Stimulated activated CD4-positive, alpha-beta T cell treated with anti-CD3 and anti-CD28 coated beads, Interleukin-12 subunit alpha, Interleukin-12 subunit beta, amount 100 ng/mL, for 4 hours (primary cell): ENCODE measurements at places on chromosomes 11 and 22.

DNA sequence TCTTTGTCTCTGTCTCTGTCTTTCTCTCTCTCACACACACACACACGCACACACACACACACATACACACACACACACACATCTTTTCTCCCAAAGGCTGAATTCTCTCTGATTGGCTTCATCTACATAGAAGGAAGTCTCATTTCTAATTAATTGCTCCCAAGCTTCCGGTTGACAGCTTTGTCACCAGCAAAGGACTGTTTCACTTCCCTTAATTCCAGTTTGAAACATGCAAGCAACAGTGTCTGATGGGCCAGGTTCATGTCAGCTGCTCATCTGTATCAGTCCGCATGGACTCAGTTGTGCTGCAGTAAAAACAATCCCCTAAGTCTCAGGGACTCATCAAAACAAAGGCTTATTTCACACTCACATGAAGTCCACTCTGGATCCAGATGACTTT is 16.2 kb upstream of the PVALB start:
- DNase-seq, result no peak

DNA sequence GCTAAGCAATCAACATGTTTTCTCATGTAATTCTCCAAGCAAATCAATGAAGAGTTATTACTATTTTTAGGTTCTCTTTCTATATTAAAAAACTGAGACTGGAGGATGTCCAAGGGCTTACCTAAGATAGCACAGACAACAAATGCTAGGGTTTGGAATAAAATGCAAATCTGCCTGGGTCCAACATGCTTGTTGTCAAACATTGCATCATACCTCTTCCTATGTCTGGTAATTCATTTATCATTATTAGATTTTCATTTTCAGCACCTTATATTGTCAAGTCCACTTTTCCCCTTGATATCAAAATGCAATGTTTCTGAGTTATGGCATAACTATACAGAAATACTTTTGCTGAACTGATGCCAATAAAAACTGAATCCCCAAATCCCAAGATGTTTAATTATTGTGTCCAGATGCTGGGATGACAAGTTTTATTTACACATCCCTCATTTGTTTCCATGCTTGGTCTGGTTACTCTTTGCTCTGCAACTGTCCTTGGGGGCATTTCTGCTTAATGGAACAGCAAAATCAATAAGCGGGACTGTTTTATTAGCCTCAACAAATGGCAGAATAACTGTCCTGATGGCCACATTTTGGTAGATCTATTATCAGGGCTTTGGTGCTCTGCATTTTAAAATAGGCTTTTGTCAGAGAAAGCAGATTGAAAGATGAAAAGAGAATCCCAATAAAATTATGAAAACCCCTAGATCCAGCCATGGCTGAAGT is 86.0 kb downstream of the C11orf87 start:
- DNase-seq, result no peak

DNA sequence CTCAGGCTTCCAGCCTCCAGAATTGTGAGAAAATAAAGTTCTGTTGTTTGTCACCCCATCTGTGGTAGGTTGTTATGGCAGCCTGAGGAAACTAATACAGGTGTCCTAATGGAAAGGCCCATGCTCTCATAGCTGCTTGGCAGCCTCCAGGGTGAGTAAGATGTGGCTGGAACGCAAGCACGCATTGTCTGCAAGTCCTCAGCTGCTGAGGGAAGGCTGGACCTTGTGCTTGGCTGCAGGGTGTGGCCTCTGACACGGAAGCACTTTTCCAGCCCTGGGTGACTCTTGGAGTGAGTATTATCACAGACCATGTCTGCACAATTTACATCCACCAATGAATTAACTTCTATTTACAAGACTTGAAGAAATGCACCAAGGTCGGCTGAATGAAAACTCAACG is 44.4 kb upstream of the BARX2 start:
- no peak for DNase-seq

- no peak for DNase-seq
These were observed 161.3 kb downstream of the LARGE1 start for GRCh38 chr22:33758961-33759360.

DNA sequence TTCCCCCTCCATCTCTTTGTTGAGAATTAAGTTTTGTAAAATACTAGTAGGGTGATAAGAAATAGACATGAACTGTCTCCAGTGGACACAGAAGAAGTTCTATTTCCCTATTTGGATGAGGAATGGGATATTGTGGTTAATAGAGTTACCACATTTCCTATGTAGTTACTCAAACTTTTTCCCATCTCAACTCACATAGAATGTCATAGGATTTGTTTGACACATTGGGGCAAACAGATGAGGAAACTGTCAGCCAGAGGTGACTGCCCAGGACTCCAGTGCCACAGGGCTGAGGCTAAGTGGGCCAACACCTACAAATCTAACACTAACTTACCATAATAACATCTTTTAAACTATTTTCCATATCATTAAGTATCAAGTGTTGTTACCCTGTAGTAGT is 58.3 kb downstream of the CCDC83 start:
- DNase-seq, result no peak

GRCh38 chr11:128981254-128981653 is 38.6 kb upstream of the TP53AIP1 start:
- DNase-seq, result no peak

DNA sequence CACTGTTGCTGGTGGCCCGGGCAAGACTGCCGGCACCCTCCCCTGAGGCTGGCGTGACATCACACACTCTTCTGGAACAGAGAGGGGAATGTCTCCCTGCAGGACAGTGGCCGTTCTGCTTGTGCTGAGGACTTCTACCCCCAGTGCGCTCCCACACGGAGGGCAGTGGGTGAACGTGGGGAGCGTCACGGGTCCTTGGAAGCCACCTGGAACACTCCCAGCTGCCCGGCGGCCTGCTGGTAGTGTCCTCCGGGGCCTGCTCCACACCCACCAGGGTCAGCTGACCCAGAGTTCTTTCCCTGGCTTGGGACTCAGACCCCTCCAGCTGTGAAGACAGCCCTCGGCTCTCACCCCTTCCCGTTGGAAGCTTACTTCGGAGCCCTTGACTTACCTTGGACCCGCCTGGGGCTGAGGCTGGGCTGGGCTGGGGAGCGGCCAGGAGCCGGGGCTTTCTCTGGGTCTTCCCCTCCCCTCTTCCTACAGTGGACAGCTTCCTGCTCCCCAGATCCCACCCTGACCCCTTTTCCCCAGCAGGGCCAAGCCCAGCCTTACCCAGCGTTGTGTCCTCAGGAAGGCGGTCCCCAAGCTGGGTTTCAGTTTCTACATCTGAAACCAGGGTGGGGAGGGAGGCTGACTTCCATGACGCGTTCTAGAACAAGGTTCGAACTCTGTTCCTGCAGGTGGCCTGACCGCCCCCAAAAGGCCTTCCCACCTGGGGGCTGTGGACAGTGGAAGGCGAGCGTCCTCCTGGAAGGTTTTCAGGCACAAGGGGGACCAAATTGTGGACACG is 14.8 kb upstream of the GAL start:
- DNase-seq, result no peak

GRCh38 chr22:38490915-38491314 is 15.2 kb downstream of the DDX17 start:
- no peak for DNase-seq

DNA sequence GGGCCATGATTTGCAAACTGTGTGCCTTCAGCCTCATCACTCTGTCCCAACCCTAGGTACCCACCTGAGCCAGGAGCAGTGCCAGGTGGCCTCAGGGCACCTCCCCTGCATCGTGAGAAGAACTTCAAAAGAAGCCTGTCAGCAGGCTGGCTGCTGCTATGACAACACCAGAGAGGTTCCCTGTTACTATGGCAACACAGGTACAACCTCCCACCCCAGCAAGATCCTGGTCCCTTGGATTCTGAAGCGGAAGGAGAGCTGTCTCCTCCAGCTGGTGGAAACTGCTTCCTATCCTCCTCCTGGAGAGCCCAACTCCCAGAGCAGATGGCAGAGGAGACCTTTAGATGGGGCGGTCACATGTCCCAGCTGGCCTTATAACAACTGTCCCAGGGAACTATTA is 2.9 kb downstream of the ZP1 start:
- no peak for DNase-seq

DNA sequence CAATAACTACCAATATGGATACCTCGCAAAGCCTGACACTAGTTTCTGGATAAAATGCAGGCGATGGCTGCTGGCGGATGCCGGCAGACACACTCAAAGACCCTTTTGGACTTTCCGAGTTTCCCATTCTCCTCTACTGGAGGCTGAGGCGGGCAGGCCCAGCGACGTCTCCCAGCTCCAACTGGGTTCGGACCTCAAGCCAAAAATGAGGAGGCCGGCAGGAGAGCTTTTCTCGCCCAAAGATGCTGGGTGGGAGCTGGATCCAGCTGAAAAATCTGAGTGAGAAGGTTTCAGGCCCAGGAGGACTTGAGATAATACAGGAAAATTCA is 428 bp upstream of the FEZ1 start:
- DNase-seq, result no peak

DNA sequence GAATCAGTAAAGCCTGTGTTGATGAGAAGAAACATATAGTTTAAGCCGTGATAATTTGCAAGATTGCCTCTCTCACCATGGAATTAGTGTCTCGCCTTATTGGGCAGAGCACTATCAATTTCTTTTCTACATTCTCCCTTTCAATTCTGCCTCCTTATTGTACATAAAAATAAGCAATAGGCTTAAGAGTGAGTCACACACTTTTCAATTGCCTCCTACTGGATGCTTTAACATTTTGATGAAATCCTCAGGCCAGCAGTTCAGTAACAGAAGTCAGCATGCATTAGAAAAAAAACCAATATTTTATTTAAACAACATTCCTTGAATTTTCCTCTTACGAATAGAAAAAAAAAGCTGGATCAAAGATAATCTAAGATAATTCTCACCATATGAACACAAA is 33.8 kb upstream of the VWA5A start:
- no peak for DNase-seq

DNA sequence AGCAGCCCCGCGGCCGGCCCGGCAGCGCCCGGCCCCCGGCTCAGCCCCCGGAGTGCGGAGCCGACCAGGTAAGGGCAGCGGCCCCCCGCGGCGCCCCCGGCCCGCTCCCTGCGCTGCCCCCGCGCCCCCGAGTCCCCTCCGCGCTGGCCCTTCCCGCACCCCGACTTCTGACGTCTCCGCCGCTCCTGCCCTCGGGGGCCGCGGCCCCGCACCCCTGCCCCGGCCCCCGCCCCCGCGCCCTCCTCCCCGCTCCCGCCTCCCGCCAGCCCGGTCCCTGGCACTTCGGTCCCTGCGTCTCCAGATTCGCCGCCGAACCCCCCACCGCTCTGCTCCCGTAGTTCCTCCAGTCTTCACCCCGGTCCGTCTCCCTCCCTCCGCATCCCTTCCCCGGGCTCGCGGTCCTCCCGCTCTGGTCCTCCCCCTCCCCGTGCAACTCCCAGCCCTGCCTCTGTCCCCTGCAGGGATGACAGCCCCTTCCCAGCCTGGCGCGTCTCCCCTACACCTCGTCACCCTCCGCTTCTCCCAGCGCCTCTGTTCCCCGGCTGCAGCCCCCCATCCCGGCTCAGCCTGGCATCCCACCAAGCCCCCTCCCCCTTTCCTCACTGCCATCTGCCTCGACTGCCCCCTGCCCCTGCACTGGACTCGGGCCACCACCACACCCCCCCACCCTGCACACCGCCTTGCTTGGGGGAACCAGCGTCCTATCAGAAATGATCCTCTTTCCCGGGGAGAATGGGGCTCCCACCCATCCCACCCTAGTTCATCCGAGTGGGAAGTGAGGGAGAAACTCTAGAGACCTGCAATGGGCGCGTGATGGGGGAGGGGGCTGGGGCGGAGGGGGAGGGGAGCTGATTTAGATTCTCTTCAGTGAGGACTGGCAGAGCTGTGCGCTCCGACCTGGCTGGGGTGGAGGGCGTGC is 531 bp downstream of the GRIK4 start:
- DNase-seq, result no peak

- peak; percentile 91 for DNase-seq
These were observed at the start of gene TTC17 for GRCh38 chr11:43358801-43359421. TTC17 (plus strand) TSS chr11:43358920; CDS start chr11:43358955, 35 bp downstream.

- DNase-seq, result no peak
These were observed 239.7 kb downstream of the BRD1 start for GRCh38 chr22:49587987-49588386.

- DNase-seq, result no peak
These were observed 663 bp downstream of the MRGPRG start for GRCh38 chr11:3217818-3218482.
